ENCODE measurements at places on chromosomes 11 and 22.

GRCh38 chr11:47886096-47886495 is 37.9 kb upstream of the NUP160 start:
- DNase-seq: peak; percentile 68

DNA sequence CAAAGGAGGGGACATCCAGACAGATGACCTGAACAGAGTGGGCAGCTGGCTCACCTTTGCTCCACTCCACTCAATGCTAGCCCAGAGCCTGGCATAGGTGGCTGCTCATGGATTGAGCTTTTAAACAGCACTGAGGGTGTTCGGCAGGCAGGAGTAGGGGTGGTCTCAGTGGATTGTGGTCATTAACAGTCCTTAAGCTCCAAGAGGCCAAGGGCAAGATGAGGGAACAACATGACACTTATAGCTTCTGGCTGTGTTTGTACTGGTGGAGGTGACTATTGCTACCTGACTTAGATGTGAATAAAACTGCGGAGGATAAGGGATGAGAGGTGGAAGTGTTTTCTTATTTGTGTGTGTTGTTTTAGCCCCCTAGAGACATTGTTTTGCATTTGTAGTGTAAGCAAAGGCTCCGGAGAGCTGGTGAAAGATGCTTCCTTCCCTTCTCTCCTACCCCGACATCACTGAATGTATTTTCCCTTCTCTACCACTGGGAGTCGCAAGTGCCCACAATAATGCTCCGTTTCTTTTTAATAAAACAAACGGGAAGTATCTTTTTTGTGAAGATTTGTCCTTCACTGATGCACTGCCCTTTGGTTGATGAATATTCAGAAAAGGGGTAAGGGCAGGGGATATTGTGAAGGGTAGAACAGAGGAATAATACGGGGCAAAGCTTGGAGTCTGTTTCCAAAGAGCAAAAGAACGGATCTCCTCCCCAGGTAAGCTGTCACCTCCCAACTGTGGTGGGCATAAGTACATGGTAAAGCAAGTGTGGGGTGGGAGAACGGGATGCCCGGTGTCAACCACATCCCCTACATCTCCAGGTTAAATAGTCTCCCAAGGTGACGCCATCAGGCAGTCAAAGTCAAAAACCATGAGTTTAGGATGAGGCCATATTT is 27.5 kb upstream of the MTNR1B start:
- DNase-seq: peak; percentile 69

- no peak for DNase-seq
These were observed 122.7 kb downstream of the BUD13 start for GRCh38 chr11:116650052-116650451.

- no peak for DNase-seq
These were observed 20.0 kb downstream of the PRRG4 start for GRCh38 chr11:32849761-32850160.

GRCh38 chr11:64025205-64025604 is 10.5 kb upstream of the FLRT1 start:
- no peak for DNase-seq

DNA sequence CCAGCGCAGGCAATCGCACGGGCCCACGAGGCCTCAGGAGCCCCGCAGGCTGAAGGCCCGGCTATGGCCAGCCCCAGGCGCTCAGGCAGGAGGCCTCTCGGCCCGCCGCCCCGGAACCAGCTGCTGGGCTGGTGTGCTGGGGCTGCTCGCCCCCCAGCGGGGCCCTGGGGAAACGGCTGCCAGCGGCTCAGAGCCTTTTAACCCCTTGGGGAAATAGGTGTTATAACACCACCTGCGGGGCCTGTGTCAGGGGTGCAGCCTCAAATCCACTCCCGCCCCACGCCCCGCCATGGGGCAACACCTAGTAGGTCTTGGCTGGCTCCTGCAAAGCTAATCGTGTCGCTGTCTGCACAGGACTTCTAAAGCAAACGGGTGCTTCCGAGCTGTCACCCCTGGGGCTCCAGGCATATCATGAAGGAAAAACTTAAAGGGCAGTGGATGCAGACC is 237.4 kb downstream of the TTC28 start:
- DNase-seq: peak; percentile 93

DNA sequence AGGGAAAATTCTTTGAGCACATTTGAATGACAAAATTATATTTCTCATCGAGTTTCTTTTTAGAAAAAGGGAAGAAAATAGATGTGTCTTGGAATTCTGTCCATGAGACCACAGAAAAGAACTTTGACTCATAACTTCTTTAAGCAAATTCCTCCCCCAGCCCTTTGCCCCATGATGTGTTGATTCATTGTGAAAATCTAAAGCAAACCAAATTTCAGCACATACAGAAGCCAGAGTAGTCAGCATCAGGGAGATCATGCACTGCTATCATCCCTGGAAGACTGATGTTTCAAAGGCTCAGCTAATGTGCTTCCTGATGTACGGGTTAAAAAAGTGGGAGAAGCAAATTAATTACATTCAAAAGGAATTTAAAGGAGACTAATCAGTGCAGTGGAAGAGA is 159.7 kb downstream of the FAT3 start:
- DNase-seq: no peak

- DNase-seq: peak; percentile 91
These were observed 24.1 kb downstream of the GRAMD1B start for GRCh38 chr11:123454060-123454651.

GRCh38 chr22:23800297-23801237 is 13.8 kb downstream of the SMARCB1 start:
- no peak for DNase-seq

GRCh38 chr11:126190792-126191191 is 20.7 kb downstream of the RPUSD4 start:
- no peak for DNase-seq

GRCh38 chr22:45548991-45549761 is 46.5 kb downstream of the FBLN1 start:
- no peak for DNase-seq
